Effector CD8-positive, alpha-beta T cell (primary cell): ENCODE measurements at places on chromosomes 5 and 9.

DNA sequence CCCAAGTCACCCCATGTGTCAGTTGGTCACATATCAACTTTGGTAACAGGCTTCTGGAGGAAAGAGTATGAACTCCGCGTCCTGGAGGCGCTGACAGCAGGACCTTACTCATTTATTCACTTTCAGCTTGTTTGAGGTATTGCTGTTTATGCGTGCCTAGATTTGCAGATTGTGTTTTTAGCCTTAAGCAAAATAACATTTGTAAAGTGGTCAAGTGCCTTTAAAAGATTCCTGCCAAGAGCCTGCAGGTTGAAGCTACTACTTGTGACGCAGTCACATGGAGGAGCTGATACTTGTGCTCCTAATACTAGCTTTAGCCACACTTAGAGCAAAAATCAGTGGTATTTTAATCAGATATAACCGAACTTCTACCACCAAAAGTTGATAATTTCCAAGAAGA lies 351.3 kb downstream of the ADGRV1 start:
- DNase-seq: no peak

DNA sequence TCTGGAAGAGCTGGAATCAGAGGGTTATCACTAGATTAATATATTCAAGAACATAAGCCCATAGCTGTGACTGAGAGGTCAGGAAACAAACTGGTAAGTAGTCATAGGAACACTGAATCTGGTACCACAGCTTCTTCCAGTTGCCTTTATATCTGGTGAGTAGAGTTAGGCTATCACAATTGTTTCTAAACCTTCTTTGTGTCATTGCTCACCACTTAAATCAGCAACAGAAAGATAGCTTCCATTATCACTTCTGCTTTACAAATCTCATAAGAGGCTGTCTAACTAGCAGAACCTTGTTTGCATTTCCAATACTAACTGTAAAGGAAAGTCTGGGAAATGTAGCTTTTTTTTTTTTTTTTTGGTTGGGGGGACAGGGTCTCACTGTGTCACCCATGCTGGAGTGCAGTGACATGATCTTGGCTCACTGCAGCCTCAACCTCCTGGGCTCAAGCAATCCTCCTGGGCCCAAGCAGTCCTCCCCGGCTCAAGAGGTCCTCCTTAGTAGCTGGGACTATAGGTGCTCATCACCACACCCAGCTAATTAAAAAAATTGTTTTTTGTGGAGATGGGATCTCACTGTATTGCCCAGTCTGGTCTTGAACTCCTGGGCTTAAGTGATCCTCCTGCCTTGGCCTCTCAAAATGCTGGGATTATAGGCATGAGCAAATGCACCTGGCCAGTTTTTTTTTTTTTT lies 22.0 kb downstream of the CDC42SE2 start:
- no peak for DNase-seq

DNA sequence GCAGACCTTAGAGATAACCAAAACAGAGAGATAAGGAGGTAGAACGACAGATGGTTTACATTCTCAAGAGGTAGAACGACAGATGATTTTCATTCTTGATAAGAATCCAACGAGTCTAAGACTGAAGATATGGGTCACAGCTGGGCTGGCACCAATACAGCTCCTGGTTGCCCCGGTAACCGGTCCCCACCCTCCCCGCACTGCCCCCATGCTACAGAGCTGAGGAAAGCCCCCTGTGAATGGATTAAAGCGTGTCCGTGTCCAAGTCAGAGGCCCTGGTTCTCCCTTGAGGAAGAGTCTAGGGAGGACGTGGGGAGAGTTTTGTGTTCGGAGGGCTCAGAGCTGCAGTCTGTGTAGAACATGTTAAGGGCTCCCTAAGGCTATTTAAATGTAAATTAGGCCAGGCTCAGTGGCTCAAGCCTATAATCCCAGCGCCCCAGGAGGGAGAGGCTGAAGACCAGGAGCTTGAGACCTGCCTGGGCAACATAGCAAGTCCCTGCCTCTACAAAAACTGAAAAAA lies 8.1 kb downstream of the IDNK start:
- no peak for DNase-seq

DNA sequence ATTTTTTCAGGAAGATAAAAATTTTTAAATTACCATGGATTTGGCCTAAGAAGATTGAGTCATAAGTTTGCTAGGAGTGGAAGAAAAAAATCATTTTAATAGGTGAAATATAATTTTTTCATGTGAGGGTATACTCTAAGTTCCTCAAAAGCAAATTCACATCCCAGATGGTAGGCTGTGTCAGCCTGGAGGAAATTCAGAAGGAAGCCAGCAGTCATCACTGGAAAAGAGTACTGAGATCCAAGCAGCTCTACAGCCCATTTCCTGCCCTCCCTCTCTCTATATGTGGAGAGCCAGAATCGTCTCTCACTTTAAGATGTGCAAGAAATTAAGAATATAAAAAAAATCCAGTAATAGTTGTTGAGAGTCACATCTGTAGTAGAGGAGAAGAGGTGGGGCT lies 126.5 kb upstream of the CDH18 start:
- DNase-seq: no peak

- no peak for DNase-seq
Measured at GRCh38 chr9:74431467-74431866, 65.7 kb upstream of the RORB start.

DNA sequence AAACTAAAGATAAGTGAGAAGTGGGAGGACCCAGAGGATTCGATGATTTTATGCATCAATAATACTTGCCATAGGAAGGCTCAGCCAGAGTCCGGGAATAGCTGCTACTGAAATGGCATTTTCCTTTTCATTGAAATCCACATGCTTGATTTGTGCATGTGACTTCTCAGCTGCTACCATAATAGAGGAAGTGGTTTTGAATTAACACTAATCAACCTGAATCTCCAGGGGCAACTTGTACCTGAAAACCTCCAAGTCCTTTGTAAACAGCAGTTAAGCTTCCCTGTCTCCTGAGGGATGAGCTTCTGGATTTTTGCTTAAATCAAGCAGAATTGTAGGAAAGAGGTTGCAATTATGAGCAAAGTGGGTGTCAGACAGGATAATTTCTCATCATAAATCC lies 124.9 kb downstream of the PPP2R2B start:
- DNase-seq: no peak

- no peak for DNase-seq
Measured at GRCh38 chr5:96157077-96157780, 195.6 kb upstream of the ELL2 start.

- no peak for DNase-seq
Measured at GRCh38 chr5:178458140-178458539, 132.1 kb downstream of the COL23A1 start.

- DNase-seq: no peak
Measured at GRCh38 chr5:142000704-142001484, 11.9 kb downstream of the GNPDA1 start.

- no peak for DNase-seq
Measured at GRCh38 chr9:34145165-34145564, 18.7 kb upstream of the DCAF12 start.

GRCh38 chr9:97078362-97078761 lies 39.4 kb upstream of the CTSV start:
- no peak for DNase-seq

DNA sequence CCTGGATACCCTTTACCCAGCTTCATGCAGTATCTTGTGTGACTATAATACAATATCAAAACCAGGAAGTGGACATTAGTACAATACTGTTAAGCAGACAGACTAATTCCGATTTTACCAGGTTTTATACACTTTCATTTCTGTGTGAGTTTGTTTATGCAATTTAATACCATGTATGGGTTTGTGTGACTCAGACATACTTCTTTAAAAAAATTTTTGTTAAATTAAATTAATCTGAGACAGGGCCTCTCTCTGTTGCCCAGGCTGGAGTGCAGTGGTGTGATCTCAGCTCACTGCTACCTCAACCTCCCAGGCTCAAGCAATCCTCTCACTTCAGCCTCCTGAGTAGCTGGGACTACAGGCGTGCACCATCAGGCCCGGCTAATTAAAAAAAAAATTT lies 156.8 kb downstream of the GAPVD1 start:
- no peak for DNase-seq

- no peak for DNase-seq
Measured at GRCh38 chr9:18907927-18908625, 124.9 kb downstream of the SAXO1 start.

DNA sequence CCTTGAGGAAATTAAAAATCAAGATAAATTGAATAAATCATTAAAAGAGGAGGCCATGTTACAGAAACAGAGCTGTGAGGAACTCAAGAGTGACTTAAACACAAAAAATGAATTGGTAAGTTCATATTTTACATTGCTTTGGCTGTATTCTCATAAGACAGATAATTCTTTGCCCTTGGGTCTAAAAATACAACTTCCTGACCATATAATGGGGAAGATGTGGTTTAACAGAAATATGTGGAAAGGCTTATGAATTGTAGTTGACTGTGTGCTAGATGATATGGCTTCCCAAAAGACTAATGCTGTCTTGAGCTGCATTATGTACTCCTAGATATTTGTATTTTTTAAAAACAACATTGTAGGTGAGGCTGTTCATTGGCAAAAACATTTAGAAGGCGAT lies 33.1 kb downstream of the CNTRL start:
- no peak for DNase-seq

GRCh38 chr5:174371600-174372094 lies 326.1 kb downstream of the NSG2 start:
- no peak for DNase-seq

DNA sequence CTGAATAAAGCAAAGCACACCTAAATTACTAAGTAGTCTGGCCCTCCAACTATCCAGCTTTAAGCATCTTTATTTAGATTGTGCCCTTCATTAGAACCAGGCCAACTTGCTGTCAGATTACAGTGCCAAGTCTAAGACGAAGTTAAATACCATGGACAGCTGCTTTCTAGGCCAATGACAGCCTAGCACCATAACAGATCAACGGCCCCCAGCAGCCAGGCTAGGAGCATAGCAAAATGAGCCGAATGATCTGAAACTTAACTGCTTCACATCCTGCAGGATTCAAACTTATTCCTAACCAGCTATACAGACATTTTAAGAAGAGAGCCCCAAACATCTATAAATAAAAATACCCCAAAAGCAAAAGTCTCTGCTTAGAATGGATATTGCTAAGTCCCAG lies 6.8 kb downstream of the SLC24A2 start:
- no peak for DNase-seq

- peak; percentile 89 for DNase-seq
Measured at GRCh38 chr9:137551264-137552021, at the start of gene MRPL41. MRPL41 (plus strand) TSS chr9:137551879; CDS start chr9:137552082, 203 bp downstream.

DNA sequence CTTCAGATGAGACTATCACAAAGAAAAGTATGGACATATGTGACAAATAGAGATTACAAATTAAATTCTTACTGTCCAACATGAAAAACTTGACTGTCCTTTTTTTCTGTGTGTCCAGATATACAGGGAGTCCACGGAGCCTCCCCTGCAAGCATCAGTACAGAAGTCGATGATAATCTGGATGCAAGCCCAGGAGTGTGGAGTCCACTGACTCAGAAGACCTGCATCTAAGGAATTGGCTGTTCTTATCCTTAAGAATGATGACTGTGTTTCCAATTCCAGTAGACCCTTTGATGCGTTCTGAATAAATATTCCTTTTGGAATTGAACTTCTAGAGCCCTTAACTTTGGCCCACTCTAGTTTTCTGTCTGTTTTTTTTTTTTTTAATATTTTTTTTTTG lies 56.7 kb upstream of the TAF11L2 start:
- no peak for DNase-seq

GRCh38 chr5:170362102-170362501 lies 27.1 kb downstream of the KCNMB1 start:
- no peak for DNase-seq

- no peak for DNase-seq
Measured at GRCh38 chr9:135880438-135880837, 26.9 kb downstream of the CAMSAP1 start.

DNA sequence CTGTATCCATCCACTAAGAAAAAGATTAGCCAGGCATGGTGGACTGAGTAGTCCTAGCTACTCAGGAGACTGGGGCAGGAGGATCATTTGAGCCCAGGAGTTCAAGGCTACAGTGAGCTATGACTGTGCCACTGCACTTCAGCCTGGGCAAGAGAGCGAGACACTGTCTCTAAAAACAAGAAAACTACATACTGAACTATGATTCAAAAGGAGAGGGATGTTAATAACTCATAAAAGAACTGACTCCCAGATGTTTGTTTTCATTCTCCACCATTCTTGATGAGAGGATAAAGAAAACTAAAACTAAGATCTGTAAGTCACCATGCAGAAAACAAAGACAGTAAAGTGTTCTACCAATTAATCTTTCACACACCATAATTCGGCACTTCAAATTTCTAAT lies 53.5 kb downstream of the AUH start:
- no peak for DNase-seq

GRCh38 chr9:109981091-109981490 lies 201.1 kb downstream of the PALM2AKAP2 start:
- no peak for DNase-seq

DNA sequence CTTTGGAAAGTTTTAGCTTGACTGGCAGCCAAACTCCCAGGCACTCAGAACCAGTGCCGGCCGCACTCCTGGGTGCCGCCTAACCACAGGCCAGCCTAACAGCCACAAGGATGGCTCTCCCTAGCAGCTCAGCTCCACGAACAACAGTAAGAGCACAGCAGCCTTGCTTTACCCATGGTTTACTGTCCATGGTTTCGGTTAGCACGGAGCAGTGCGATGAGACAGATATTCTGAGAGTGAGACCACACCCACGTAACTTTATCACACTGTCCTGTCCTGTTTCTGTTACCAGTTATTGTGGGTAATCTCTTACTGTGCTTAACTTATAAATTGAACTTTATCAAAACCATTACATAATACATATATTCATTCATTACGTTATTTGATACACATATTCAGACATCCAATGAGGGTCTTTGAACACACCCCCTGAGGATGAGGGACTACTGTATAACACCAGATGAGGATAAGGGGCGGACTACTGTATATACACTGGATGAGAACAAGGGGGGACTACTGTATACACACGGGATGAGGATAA lies 12.4 kb downstream of the CLPTM1L start:
- no peak for DNase-seq

GRCh38 chr5:174790906-174791305 lies 66.5 kb downstream of the MSX2 start:
- no peak for DNase-seq

DNA sequence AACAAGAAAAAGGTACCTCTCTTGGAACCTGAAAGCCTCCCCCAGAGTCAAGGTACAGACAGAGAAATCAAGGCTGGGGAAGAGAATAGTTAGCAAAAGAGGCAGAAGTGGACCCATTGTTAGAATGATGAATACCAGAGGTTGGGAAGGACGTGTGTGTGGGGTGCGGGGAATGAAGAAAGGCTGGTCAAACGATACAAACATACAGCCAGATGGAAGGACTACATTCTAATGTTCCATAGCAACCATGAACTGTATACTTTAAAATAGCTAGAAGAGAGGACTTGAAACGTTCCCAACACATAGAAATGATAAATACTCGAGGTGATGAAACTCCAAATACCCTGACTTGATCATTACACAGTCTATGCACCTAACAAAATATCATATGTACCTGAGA lies 7.1 kb downstream of the CCDC69 start:
- no peak for DNase-seq

- DNase-seq: no peak
Measured at GRCh38 chr5:143649937-143650621, 161.9 kb upstream of the HMHB1 start.

- DNase-seq: peak; percentile 2
Measured at GRCh38 chr5:33588654-33589372, 148.0 kb downstream of the TARS1 start.
